Stimulated activated CD8-positive, alpha-beta memory T cell treated with anti-CD3 and anti-CD28 coated beads, Interleukin-15, amount 100 ng/mL, for 24 hours (primary cell): ENCODE measurements at places on chromosomes 1 and 21.

- no peak for DNase-seq
Observed at GRCh38 chr1:47380699-47381098, 35.4 kb upstream of the FOXE3 start.

DNA sequence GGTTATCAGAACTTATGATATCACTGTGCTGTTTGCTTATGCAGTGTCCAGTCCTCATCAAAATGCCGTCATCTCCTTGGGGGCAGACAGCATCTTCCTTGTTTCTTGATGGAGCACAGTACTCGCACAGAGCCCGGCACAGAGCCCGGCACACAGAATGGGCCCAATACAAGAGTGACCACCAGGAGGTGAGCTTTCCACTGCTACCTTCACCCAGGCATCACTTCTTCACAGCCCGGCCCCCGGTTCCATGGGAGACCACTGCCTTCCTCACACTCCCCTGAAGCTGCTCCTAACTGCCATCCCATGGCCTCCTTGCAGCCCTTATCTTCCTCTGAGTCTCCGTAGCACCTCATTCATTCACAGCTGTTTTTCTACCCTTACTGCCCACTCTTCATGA lies 94.0 kb downstream of the TNR start:
- no peak for DNase-seq

GRCh38 chr21:14900611-14901010 lies 164.2 kb downstream of the NRIP1 start:
- no peak for DNase-seq

GRCh38 chr21:28633839-28634555 lies 358.7 kb downstream of the LTN1 start:
- DNase-seq = no peak

- DNase-seq = no peak
Observed at GRCh38 chr1:12400027-12400693, 170.3 kb downstream of the VPS13D start.
